ENCODE measurements at places on chromosomes 12 and 14. TPM values are rescaled to one million over a fixed set of nuclear protein-coding genes. Genes with fewer than 3 reads are reported as not detected.

The CCDC196 gene
- total RNA-seq = not detected

The GMFB gene
- 29.2 TPM for total RNA-seq

The CCDC85C gene
- total RNA-seq = 6.8 TPM

DNA sequence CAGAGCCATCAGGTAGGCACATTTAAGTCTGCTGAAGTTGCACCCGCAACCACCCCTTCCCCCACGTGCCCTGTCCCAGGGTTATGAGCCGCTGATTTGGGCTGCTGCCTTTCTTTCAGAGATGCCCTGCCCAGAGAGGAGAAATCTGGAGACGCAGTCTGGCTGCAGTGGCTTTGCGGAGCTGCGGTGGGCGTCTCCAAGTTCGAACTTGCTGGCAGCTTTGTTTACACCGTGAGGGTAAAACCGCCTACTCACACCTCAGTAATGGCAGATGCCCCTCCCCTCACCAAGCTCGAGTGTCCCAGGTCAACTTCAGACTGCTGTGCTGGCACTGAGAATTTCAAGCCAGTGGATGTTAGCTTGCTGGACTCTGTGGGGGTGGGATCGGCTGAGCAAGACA is 14.7 kb downstream of the PTCSC3 start:
- no peak for DNase-seq

GRCh38 chr12:54390176-54390667 is 5.7 kb upstream of the ZNF385A start:
- no peak for DNase-seq

GRCh38 chr14:52018252-52018651 is 28.9 kb downstream of the RTRAF start:
- no peak for DNase-seq

GRCh38 chr14:61963926-61964325 is 201.7 kb downstream of the SNAPC1 start:
- no peak for DNase-seq

DNA sequence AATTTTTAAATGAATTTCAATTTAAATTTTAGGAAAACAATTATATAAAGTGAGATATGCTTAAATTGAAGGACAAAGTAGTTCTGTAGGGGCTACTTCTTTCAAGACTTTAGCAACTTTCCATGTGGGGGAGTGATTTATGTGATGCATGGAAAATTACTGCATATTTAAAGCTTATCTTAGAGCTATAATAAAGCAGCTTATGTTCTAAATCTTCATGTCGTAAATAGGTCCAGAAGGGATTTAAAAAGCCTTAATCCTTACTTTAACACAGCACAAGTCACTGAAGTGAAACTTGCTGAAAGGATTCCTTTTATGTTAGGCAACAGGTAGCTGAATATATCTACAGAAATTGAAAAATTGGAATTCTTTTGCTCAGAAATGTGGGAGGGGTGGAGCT is 340.4 kb downstream of the NAV3 start:
- no peak for DNase-seq

DNA sequence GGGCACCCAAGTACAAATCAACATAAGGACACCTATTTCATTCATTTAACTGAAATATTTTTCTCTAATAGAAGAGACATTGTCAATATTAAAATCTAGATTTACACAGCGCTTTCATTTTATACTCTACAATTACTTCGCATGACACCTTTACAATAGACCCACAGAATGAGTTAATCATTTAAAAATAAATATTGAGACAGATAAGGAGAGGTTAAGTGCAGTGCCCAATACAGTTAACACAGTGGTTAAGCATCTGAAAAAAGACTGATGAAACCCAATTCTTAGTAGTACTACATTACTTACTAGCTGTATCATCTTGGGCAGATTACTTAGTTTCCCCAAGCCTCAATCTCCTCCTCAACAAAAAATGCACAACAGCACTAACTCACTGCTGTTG is 116.2 kb downstream of the DENND5B start:
- DNase-seq = no peak

The ACVRL1 gene
- total RNA-seq = not detected

- no peak for DNase-seq
Measured at GRCh38 chr14:69204753-69205152, 13.5 kb downstream of the EXD2 start.

- DNase-seq = no peak
Measured at GRCh38 chr12:117313926-117314325, 47.5 kb downstream of the NOS1 start.

The GLIPR1L1 gene
- not detected for total RNA-seq

GRCh38 chr12:6745741-6746525 is 7.0 kb downstream of the MLF2 start:
- peak; percentile 47 for DNase-seq

The PLEKHG7 gene
- not detected for total RNA-seq

The SOAT2 gene
- 6.7 TPM for total RNA-seq

- no peak for DNase-seq
Measured at GRCh38 chr12:87820524-87821202, 208.5 kb downstream of the C12orf50 start.

The RIN3 gene
- 61.3 TPM for total RNA-seq

DNA sequence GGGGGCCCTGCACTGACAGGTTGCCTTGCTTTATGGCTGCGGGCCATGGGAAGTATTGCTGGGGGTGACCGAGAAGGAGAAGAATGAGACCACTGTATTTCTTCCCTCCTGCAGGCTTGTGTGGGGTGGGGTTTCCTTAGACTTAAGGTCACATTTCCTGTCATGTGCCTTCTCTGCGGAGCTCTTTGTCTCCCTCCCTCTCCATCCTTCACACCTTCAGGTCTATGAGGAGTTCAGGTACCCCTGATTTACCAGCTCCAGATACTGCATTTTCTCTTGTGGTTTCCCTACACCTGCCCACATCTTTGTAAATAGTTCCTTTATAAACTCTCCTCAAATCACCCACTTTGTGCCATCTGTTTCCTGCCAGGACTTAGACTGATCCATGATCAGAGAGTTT is 3.6 kb downstream of the FNTB start:
- peak; percentile 36 for DNase-seq

GRCh38 chr12:128450810-128451209 is 183.8 kb downstream of the TMEM132C start:
- DNase-seq = no peak

- DNase-seq = no peak
Measured at GRCh38 chr12:27272373-27273028, 28.4 kb downstream of the STK38L start.

- DNase-seq = no peak
Measured at GRCh38 chr14:93525696-93526451, 95.1 kb downstream of the UNC79 start.

GRCh38 chr12:130737731-130738130 is 21.6 kb upstream of the RIMBP2 start:
- DNase-seq = no peak

DNA sequence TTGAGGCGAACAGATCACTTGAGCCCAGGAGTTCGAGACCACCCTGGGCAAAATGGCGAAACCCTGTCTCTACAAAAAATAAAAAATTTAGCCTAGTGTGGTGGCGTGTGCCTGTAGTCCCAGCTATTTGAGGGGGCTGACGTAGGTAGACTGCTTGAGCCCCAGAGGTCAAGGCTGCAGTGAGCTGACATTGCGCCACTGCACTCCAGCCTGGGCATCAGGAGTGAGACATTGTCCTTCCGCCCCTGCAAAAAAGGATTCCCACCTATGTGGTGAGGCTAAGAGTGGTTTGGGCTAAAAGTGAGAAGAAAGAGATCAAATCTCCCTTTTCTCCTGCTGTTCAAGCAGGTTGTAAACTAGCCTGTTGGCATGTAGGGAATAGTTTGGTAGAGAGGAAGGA is 5.0 kb upstream of the KTN1 start:
- DNase-seq = no peak

- no peak for DNase-seq
Measured at GRCh38 chr14:48703728-48704467, 882.3 kb downstream of the RPS29 start.

The HHIPL1 gene
- total RNA-seq = 0.05 TPM

GRCh38 chr12:96249196-96250118 is 55.3 kb downstream of the ELK3 start:
- no peak for DNase-seq

- peak; percentile 5 for DNase-seq
Measured at GRCh38 chr12:4909410-4909733, 333 bp upstream of the KCNA1 start.

GRCh38 chr14:63893701-63894458 is 41.1 kb downstream of the SYNE2 start:
- no peak for DNase-seq

GRCh38 chr14:55977392-55978150 is 140.6 kb upstream of the PELI2 start:
- DNase-seq = no peak

GRCh38 chr14:29926701-29927375 is 809 bp downstream of the PRKD1 start:
- DNase-seq = no peak

GRCh38 chr12:93407054-93407962 is 29.6 kb downstream of the NUDT4 start:
- no peak for DNase-seq

GRCh38 chr14:75053396-75054291 is 2.4 kb upstream of the MLH3 start:
- DNase-seq = no peak

- DNase-seq = no peak
Measured at GRCh38 chr12:113702836-113703235, 231.2 kb upstream of the LHX5 start.

GRCh38 chr12:100926669-100927248 is 132.2 kb downstream of the ANO4 start:
- DNase-seq = no peak

- no peak for DNase-seq
Measured at GRCh38 chr14:100334904-100335303, 11.8 kb downstream of the SLC25A47 start.

GRCh38 chr14:35114036-35114435 is 7.8 kb downstream of the PPP2R3C start:
- no peak for DNase-seq

The OVCH1 gene
- not detected for total RNA-seq

- DNase-seq = no peak
Measured at GRCh38 chr12:805022-805632, 52.7 kb downstream of the WNK1 start.

DNA sequence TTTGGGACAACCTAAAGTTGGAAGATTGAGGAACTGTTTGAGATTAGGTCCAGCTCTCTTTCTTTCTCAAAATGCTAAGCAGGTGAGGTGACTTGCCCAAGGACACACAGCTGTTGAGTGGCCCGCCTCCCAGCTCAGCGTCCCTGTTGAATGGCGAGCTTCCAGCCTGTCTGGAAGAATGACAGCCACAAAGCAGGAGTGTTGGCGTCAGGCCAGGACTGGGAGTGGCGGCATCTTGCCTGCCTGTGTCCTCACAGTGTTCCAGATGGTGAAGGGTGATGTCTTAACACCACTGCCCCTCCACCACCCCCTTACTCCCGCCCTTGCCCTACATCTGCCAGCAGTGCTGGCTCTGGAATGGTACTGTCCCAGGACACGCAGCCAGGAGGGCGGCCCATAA is 4.4 kb upstream of the CEBPE start:
- no peak for DNase-seq

The P2RX2 gene
- total RNA-seq = not detected

The CRACR2A gene
- 24.7 TPM for total RNA-seq

- no peak for DNase-seq
Measured at GRCh38 chr12:19215115-19215514, 85.6 kb downstream of the PLEKHA5 start.

GRCh38 chr14:69987406-69988121 is 108.3 kb downstream of the SMOC1 start:
- DNase-seq = no peak

DNA sequence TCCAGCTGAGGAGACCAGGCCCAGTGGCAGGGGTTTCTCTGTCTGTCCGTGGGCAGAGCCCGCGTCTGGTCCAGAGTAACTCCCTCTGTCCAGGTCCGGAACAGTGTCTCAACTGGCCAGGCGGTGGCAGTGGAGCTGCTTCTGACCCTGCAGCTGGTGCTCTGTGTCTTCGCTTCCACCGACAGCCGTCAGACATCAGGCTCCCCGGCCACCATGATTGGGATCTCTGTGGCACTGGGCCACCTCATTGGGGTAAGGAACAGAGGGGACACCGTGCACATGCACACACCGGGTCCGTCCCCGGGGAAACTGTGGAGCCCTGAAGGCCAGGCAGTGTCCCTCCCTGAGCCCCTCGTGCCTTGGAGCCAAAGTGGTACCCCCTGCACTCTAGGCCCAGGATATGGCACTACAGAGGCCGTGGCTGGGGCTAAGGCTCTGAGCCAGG is 1.5 kb downstream of the AQP6 start:
- no peak for DNase-seq

DNA sequence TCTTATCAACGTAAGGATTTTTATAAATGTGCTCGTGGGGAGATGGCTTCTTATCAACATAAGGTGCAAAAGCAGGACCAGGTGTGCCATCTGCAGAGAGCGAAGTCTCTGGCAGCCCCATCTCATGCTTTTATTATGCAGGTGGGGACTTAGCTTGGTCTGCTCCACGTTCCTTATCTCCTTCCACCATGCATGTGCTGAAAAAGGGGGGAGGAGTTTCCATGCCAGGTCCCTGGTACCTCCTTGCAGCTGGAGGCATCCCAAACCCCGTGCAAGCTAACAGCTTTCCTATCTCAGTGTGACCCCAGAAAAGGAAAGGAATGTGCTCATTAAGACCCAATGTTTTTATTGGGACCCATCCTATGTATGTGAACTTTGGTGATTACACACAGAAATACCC is 608.5 kb downstream of the TMEM121 start:
- DNase-seq = no peak

GRCh38 chr12:3684449-3685051 is 68.4 kb downstream of the CRACR2A start:
- DNase-seq = no peak

DNA sequence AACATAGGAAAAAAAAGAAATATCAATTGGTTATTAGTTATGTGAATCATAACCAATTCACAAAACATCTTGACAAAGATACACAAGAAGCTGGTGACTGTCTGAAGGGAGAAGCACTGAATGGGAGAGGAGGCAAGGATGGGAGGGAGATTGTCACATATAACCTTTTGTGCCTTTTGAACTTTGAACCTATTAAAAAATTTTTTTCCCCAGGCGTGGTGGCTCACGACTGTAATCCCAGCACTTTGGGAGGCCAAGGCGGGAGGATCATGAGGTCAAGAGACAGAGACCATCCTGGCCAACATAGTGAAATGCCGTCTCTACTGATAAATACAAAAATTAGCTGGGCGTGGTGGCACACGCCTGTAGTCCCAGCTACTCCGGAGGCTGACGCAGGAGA is 12.6 kb downstream of the DYNLL1 start:
- DNase-seq = no peak

The FOXA1 gene
- not detected for total RNA-seq

GRCh38 chr12:120783197-120783596 is 57.6 kb downstream of the ACADS start:
- DNase-seq = peak; percentile 19

GRCh38 chr14:85579942-85580341 is 50.0 kb downstream of the FLRT2 start:
- no peak for DNase-seq

All from activated CD8-positive, alpha-beta T cell treated with anti-CD3 and anti-CD28 coated beads for 36 hours (primary cell).